ENCODE measurements at places on chromosomes 11 and 22. TPM values are rescaled to one million over a fixed set of nuclear protein-coding genes. Genes with fewer than 3 reads are reported as not detected.

The PNPLA5 gene
- not detected for polyA plus RNA-seq

The CNTN5 gene
- polyA plus RNA-seq: 24.5 TPM

The TIMP3 gene
- 110 TPM for polyA plus RNA-seq

The EEF1G gene
- 2,156 TPM for polyA plus RNA-seq

The MS4A15 gene
- polyA plus RNA-seq: not detected

The SEPTIN5 gene
- 51.7 TPM for polyA plus RNA-seq
